ENCODE measurements at places on chromosomes 13 and 19.

GRCh38 chr13:71524245-71524612 is 342.8 kb downstream of the DACH1 start:
- DNase-seq: no peak

GRCh38 chr13:46720189-46720588 is 76.8 kb downstream of the ESD start:
- no peak for DNase-seq

DNA sequence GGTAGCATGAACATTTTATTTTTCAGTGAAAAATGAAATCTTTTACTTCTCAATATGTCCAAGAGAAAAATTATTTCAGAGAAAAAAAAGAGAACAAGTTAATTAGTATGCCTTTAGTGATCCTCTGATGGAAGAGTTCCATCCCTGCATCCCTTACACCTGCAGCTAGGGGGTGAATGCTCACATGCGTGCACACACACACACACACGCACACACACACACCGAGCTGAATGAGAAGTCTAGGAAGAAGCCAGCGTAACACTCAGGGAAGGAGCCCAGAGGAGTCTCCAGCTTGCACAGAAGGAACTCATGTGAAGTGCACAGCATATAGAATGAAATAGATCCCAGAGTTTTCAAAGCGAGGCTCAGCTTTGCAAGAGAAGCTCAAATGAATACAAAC is 510.5 kb downstream of the IRS2 start:
- DNase-seq: no peak

DNA sequence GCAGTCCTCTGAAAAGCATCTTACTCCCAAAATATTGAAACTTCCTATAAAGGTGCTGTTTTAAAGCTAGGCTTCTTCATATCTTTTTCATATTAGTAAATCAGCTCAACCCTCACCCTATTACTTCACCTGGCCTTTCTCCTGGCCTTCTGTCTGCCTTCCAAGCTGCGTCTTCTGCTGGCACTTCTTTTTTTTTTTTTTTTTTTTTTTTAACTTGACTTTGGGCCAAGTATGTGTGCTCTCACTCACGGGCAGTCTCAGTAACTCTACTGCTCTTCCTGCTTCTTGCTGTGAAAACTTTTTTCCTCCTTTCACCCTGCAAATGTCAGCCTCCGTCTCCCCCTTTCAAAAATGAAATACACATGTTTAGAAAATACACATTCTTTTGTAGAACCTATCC is 41.2 kb upstream of the KCTD4 start:
- no peak for DNase-seq

DNA sequence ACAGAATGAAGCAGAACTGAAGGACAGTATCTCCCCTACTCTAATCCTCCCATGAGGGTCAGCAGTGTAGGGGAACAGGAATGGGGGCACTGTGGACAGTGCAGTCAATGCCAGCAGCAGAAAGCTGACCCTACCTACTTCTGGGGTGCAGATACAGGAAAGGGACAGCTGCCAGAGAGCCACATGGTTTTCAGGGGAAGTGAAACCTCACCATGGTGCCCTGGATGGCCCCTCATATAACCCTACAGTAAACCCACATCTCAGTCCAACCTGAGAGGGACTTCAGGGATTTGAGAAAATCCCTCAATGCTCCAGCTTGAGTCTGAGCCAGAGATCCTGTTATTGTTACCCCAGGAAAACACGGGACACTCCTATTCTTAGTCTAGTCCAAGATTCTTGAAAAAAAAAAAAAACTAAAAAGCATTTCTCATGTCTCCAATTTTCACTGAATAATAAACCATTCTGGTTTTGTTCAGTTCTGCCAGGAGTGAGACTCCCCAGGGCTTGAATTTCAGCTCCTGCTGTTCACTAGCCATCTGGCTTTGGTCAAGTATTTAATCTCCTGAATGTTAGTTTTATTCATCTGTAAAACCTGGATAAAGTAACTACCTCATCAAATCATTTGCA is 511.6 kb upstream of the ARGLU1 start:
- DNase-seq: no peak

DNA sequence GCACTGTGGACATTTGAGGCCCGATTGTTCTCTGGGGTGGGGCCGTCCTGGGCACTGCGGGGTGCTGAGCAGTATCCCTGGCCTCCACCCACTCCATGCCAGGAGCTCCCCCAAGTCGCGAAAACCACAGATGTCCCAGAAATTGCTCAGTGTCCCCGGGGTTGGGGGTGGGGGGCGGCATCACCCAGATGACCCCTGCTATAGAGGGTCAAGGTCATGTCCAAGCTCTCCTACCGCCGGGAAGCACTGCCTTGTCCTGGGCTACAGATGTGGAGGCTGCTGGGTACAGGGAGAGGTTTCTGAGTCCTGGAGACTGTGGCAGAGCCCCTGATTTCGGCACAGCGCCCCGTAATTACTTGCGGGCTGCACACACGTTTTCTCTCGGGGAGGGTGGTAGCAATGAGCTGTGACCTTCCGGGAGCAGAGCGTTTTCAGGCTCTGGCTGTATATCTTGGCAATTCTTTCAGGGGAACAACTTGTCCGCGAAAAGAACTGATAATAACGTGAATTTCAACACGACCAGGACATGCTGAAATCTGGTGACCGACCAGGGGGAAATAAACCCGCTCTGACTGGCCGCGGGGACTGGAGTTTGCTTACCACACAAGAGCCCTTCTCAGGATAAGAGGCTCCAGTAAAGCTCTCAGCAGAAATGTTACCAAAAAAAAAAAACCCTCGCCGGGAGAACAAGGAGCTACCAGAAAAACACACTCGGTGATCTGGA is 68.1 kb downstream of the GNG7 start:
- no peak for DNase-seq

- DNase-seq: no peak
Observed at GRCh38 chr13:51638216-51638871, 54.1 kb downstream of the WDFY2 start.

DNA sequence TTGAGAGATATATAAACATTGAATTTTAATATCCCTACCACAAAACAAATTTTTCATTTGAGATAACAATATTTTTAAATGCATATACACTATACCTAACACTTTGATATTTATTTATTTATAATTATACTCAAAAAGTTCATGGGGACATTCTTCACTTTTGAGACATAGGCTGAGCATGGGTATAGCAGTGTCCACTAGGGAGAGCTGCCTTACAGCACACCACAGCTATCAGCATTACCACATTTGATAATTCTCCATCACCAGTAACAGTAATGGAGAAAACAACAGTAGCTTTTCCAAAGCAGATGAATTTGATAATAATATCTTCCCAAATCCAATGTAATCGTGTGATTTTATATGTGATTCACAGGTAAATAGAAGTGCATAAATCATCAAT is 626.1 kb downstream of the DACH1 start:
- DNase-seq: no peak

- DNase-seq: no peak
Observed at GRCh38 chr19:2807379-2808128, 12.1 kb upstream of the ZNF554 start.

DNA sequence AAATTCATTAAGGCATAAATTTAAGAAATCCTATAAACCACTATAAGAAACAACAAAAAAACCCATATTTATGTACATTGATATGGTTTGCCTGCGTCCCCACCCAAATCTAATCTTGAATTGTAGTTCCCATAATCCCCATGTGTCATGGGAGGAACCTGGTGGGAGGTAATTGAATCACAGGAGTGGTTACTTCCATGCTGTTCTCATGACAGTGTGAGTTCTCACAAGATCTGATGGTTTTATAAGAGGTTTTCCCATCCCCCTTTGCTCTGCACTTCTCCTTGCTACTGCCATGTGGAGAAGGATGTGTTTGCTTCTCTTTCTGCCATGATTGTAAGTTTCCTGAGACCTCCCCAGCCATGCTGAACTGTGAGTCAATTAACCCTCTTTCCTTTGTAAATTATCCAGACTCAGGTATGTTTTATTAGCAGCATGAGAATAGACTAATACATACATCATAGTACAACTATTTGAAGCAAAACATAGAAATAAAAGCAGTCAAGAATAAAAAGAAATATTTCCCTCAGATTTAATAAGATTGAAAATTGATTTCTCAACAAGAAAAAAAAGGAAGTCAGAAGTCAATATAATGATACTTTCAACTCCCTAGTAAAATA is 209.0 kb upstream of the GPC6 start:
- no peak for DNase-seq

DNA sequence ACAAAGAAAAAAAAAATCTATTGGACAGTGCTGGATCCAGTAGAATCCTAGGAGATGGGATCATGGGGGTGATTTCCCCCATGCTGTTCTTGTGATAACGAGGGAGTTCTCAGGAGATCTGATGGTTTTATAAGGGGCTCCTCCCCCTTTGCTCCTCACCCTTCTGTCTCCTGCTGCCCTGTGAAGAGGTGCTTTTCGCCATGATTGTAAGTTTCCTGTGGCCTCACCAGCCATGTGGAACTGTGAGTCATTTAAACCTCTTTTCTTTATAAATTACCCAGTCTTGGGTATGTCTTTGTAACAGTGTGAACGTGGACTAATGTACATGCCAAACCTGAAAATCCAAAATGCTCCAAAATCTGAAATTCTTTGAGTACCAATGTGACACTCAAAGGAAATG is 45.5 kb downstream of the ARHGEF7 start:
- DNase-seq: no peak

DNA sequence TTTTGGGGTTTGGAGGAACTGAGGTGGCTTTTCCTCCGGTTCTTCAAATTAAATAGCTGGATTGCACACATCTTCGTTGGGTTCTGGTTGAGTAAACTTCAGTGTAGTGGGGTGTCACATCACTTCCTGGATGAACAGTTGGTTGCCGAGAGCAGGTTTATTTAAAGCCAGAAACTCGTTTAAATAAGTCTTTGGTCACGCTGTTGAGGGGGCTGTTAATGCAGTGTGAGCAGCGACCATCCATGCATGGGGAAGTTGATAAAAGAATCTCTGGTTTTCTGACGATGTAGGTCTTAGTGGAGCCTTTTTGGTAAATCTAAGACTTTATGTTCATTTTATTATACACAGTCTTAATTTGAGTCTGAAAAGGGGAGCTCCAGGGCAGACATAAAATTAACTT is 351.2 kb upstream of the ARGLU1 start:
- no peak for DNase-seq

- no peak for DNase-seq
Observed at GRCh38 chr13:97515643-97516042, 81.7 kb downstream of the RAP2A start.

GRCh38 chr13:20156702-20157101 is 4.2 kb downstream of the GJA3 start:
- no peak for DNase-seq

- DNase-seq: no peak
Observed at GRCh38 chr13:35771898-35772297, 295.4 kb upstream of the MAB21L1 start.

- no peak for DNase-seq
Observed at GRCh38 chr13:97307882-97308624, 85.9 kb downstream of the MBNL2 start.

- DNase-seq: no peak
Observed at GRCh38 chr13:33175991-33176390, 109.6 kb downstream of the STARD13 start.

GRCh38 chr13:100859861-100860260 is 185.3 kb upstream of the TMTC4 start:
- no peak for DNase-seq

GRCh38 chr19:12721656-12722565 is 1.8 kb downstream of the TNPO2 start:
- no peak for DNase-seq

DNA sequence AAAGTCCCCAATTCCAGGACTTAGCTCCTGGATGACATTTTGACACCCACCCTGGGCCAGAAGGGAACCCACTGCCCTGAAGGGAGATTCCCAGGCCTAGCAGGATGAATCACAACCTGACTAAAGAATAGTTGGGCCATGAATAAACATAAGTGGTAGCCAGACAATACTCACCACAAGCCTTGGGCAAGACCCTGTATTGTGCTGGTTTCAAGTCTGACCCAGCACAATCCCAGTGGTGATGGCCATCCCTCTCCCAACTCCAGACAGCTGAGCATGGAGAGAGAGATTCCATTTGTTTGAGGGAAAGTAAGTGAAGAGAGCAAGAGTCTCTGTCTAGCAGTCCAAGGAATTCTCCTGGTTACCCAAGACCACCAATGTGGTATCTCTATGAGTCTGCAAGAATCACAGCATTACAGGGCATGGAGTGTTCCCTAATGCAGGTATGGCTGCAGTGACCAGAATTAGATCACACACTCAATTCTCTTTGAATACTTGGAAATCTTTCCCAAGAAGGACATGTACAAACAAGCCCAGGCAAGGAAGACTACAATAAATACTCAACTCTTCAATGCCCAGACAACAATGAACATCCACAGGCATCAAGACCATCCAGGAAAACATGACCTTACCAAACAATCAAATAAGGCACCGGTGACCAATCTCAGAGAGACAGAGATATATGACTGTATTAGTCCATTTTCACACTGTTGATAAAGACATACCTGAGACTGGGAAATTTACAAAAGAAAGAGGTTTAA is 158.0 kb downstream of the VWA8 start:
- DNase-seq: no peak

- DNase-seq: no peak
Observed at GRCh38 chr13:98925949-98926348, 51.9 kb downstream of the DOCK9 start.

Measured in stimulated activated CD4-positive, alpha-beta T cell treated with anti-CD3 and anti-CD28 coated beads, Interleukin-1b, Interleukin-23, amount 100 ng/mL, for 24 hours (primary cell).